Skeletal muscle cell (primary cell): ENCODE measurements at places on chromosomes 4 and X.

- no peak for DNase-seq
These were observed 650.8 kb upstream of the FAM241A start for GRCh38 chr4:111494471-111494870.

DNA sequence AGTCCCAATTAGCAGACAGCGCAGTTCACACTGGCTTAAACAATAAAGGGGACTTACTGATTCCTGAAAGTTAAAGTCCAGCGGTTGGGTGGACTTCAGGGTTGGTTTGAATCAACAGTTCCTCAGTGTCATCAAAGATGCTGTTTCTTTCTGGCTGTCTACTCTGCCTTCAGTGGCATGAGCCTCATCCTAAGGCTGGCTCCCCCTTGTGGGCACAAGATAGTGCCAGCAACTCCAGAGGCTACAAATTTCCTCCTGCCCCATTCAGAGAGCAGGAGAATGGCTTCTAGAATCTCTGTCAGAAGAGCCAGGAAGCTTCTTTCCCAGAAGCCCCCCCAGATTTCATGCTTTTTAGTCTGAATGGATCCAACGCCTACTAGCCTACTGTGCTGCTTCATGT is 82.4 kb upstream of the MTM1 start:
- no peak for DNase-seq

- no peak for DNase-seq
These were observed 20.5 kb upstream of the GPR78 start for GRCh38 chr4:8559524-8560264.

DNA sequence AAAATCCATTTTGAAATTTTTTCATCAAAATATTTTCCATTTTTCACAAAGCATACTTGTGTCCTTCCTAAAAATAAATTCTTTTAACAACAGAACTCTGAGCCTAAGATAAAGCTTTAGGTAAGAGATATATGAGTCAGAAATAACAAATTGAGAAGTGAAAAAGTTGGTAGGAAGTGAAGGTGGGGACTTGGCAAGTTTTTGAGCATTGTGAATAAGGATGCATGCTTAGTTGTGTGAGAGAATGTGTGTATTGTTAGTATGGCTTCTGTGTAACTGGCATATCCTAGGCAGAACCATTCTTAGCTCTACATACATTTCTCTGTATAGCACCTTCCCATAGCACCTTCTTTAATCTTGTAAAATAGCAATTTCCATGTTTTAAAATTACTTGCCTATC is 6.8 kb downstream of the ASB5 start:
- DNase-seq: no peak

- DNase-seq: no peak
These were observed 2.9 kb downstream of the CPZ start for GRCh38 chr4:8595237-8596087.

DNA sequence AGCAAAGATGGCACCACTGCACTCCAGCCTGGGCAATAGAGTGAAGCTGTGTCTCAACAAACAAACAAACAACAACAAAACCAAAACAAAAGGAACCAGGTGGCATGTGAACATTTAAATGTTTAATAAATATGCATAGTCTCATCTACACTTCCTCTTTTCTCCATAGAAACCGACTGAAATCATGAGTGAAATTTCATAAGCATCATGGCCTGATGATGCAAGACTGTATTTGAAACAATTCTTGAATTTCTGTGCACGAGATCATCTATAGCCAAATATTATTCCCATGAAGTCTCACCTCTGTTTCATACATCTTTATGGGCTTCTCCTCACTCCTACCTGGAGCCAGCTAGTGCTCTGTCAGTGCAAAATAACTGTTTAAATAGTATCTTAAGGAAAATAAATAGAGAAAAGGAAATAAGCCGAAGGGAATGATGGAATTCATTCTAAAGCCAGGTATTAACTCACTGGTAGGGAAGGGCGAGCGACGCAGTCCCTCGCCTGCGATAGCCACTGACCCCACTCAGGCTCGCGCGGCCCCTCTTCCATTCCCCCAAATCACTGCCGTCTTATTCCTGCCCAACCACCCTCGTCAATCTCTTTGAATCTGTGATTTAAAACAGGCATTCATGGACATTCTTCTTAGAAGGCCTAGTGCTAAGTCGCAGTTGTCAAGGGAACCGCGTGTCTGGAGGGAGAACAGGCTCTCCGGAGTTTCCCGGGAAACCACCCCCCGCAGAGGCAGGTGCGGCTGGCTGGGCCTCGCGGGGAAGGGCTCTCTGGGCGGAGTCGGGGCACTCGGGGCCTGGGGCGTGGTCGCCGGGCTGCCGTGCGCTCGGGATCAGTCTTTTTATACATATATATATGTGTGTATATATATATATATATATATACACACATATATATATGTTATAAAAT is 52.4 kb upstream of the TRIM2 start:
- DNase-seq: no peak

DNA sequence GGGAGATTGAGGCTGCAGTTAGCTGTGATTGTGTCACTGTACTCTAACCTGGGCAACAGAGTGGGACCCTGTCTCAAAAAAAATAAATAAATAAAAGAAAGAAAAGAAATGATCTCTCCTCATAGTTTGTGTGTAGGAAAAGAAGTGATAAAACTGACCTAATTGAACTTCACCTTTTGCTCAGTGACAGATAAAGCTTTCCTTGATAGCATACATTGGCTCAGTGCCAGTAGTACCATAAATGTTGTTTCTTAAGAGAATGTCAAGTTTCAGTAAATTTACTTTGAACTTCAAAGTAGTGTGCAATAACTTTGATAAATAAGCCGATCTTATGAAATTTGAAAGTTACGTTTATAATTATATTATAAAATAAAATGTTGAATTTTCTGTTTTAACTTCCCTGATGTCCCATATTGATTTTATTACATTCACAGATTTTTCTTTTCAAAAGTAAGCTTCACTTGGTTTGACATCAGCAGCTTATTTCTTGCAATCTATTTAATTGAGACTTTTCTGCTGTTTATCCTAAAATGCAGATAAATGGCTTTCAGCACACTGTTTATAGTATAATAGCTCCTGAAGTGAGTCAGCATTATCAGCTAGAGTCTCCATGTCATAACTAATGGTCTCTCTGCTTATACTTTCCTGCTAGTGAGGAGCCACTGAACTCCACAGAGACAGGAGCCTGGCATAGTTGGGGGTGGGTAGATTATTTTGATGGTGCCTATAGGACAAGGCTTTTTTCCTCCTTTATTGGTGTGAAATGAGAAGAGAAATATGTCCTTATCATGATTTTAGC is 330.1 kb downstream of the BMPR1B start:
- no peak for DNase-seq

- no peak for DNase-seq
These were observed 51.9 kb downstream of the NAA11 start for GRCh38 chr4:79273915-79274314.

DNA sequence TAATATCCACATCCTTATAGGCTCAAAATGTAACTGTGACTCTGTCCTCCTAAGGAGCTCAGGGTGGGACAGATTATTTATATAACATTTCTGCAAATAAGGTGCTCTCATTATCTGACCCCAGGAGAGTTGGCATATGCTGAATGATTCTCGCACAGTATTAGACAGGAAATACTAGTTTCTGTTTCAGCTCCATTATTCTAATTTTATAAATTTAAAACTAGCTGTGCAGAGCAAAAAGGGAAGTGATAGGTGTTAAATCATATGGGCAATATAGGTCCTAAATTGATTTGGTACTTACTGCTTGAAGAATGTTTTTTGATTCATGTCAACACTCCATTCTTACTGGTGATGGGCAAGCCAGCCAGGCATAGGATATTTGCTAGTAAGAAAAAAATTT is 141.5 kb downstream of the GLRA2 start:
- DNase-seq: no peak

DNA sequence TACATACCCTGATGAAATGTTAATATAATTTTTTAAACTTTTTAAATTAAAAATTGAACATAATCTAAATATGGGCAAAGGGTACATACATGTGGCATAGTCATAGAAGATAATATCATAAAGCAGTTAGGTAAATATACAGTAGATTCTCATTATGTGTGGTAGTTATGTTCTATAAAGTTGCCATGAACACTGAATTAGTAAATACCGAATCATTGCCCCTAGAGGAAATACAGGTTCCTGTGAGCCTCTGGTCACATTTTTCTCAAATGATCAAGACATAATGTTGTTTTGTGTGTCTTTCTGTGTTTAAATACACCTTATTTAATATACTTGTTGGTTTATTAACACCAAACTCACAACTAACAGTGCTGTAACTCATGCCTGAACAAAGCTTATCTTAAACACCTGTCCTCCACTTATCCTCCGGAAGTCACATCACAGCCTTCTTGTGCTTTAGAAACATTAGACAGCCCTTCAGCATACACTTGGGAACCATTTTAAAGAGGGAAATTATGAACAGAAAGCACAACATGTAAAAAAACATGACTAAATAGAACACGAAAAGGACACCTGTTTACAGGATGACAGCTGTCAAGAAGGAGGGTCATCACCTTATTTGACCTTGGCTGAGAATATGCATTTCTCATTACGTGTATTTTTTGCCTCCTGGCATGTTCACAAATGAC is 169.4 kb upstream of the NAP1L5 start:
- DNase-seq: no peak

- no peak for DNase-seq
These were observed 126.6 kb upstream of the SLC4A4 start for GRCh38 chr4:71212216-71212615.

DNA sequence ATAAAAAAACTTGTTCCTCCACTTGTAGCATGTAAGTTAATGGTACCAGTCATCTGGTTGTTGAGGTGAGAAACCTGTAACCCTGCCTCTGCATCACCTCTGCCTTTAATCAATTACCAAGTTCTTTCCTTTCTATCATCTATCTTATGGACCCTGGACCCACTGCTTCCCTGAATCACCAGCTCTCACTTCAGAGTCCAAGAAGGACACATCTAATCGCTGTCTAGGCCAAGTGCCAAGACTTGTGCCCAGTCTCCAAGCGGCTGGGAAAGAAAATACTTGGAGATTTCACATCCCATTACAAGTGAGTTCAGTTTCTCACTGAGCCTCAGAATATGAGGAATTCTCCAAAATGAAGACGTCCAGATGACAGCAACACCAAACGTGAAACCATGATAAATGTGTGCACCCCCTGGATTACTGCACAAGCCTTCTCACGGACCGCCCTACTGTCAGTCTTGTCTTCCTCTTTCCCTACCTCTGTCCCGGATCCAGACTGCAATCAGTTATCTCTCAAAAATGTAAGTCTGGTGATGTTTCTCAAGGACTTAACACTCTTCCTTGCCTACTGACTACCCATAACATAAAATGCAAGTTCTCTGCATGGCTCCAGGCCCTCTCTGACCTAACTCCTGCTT is 10.4 kb downstream of the PALLD start:
- no peak for DNase-seq

DNA sequence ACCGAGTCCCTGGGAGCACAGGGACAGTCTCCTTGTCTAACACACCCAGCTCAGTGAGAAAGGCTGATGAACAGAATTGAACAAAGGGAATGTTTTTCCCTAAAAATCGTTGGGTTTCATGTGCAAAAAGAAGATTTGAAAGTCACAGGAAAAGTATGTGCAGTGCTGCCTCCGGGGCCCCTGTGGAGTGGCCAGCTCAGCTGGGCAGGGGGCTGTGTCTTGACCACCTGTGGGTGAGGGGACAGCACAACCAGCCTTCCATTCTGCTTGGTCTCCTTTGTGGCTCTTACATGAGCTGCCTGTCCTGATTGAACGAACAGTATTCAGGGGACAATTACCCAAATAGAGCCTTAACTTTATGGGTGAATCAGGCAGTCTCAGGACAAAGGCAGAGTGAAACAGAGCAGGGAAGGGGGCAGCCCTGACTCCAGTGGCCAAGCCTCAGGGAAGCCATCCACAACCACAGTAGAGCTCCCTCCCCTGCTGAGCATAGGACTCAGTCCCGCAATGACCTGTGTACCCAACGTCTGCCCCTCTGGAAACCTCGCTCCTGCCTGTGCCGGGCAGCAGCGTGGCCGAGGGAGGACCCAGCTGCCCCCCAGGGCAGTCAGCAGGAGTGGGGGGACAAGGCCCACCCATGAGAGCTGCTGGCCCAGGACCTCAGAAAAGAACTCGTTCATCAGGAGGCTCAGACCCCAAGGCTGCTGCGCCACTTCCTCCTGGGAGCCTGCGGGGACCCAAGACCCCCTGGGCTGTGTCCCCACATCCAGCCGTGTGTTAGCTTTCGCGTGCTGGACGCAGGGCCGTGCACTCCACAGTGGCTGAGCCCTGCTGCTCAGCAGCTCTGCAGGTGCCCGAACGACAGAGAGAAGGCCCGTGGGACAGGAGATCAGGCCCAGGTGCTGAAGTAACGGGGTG is 59.6 kb upstream of the MXD4 start:
- no peak for DNase-seq
